ENCODE measurements at places on chromosomes 7 and 10. TPM values are rescaled to one million over a fixed set of nuclear protein-coding genes. Genes with fewer than 3 reads are reported as not detected.
A peak's percentile ranks its signal among the peaks of the same experiment; 100 is the strongest.

GRCh38 chr10:110110338-110110737 is 97.1 kb upstream of the MXI1 start:
- H3K27me3 ChIP-seq, result no peaks in the 10 kb centered on the region
- H3K4me1 ChIP-seq, result no peaks in the 10 kb centered on the region
- peaks cover 22% of the 10 kb centered on the region for H3K36me3 ChIP-seq
- DNase-seq, result no peak
- H3K4me3 ChIP-seq, result no peak overlapping the region

DNA sequence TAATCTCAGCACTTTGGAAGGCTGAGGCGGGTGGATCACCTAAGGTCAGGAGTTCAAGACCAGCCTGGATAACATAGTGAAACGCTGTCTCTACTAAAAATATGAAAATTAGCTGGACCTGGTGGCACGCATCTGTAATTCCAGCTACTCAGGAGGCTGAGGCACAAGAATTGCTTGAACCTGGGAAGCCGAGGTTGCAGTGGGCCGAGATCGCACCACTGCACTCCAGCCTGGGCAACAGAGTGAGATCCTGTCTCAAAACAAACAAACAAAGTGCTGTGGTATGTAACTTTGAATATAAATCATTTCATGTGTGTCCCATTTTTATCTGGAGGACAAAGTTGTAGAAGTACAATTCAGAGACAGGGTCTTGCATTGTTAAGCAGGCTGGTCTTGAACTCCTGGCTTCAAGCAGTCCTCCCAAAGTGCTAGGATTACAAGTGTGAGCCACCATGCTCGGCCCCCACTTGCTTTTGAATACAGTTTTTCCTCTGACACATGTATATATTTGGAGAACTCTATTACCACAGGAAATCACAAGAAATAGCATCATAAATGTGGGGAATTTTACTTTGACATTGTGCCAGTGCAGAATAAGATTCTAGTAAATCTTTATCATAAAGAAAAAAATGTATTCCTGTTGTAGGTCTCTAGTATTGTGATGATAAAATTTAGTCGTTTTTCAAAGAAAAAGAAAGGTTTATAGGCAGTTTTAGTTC is 32.6 kb downstream of the PTPN12 start:
- no peak overlapping the region for H3K4me3 ChIP-seq
- H3K36me3 ChIP-seq, result no peaks in the 10 kb centered on the region
- no peak for DNase-seq
- H3K27me3 ChIP-seq, result no peaks in the 10 kb centered on the region
- no peak overlapping the region for H3K27ac ChIP-seq

- no peaks in the 10 kb centered on the region for H3K4me1 ChIP-seq
- H3K36me3 ChIP-seq, result no peaks in the 10 kb centered on the region
- no peak overlapping the region for H3K27ac ChIP-seq
- H3K27me3 ChIP-seq, result no peaks in the 10 kb centered on the region
- H3K4me3 ChIP-seq, result no peak overlapping the region
- DNase-seq, result no peak
Observed at GRCh38 chr10:23479798-23480473, 41.1 kb downstream of the OTUD1 start.

GRCh38 chr10:68111584-68111983 is 2.3 kb downstream of the MYPN start:
- H3K27ac ChIP-seq, result peak overlapping the region; percentile 85
- peaks cover 33% of the 10 kb centered on the region for H3K36me3 ChIP-seq
- no peaks in the 10 kb centered on the region for H3K27me3 ChIP-seq

GRCh38 chr7:20411372-20411771 is 80.7 kb downstream of the ITGB8 start:
- no peaks in the 10 kb centered on the region for H3K27me3 ChIP-seq
- DNase-seq, result no peak
- H3K27ac ChIP-seq, result no peak overlapping the region
- no peaks in the 10 kb centered on the region for H3K36me3 ChIP-seq

GRCh38 chr10:122665946-122666345 is 33.7 kb downstream of the C10orf120 start:
- no peak for DNase-seq
- H3K4me3 ChIP-seq, result no peak overlapping the region
- H3K4me1 ChIP-seq, result no peaks in the 10 kb centered on the region
- H3K36me3 ChIP-seq, result no peaks in the 10 kb centered on the region

DNA sequence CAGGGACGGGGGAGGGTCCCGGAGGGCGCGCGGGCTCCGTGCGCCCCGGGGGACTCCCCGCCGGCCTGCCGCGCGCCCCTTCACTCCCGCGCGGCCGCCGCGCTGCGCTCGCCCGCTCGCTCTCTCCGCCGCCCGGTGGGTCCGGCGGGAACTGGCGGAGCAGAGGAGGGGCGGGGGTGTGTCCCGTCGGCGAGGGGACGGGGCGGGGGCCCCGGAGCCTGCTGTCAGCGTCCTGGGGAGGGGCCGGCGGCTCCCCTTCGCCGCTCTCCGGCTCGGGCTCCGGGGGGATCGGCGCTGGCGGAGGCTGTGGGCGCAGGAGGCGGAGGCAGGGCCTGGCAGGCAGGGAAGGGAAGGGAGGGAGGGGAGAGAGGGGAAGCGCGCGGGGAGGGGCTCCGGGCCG is at the start of gene SH3PXD2A:
TSS of gene SH3PXD2A (minus strand) at position 153 of the 400 bp plus-strand sequence. CDS start 310 bp downstream, outside the sequence.
- peak within 1 kb of the TSS; percentile 88 for H3K27ac ChIP-seq
- H3K4me1 ChIP-seq, result peaks cover 48% of the 10 kb centered on the region
- H3K4me3 ChIP-seq, result peak within 1 kb of the TSS; percentile 96
- no peaks in the 10 kb centered on the region for H3K36me3 ChIP-seq
- DNase-seq, result peak; percentile 70

DNA sequence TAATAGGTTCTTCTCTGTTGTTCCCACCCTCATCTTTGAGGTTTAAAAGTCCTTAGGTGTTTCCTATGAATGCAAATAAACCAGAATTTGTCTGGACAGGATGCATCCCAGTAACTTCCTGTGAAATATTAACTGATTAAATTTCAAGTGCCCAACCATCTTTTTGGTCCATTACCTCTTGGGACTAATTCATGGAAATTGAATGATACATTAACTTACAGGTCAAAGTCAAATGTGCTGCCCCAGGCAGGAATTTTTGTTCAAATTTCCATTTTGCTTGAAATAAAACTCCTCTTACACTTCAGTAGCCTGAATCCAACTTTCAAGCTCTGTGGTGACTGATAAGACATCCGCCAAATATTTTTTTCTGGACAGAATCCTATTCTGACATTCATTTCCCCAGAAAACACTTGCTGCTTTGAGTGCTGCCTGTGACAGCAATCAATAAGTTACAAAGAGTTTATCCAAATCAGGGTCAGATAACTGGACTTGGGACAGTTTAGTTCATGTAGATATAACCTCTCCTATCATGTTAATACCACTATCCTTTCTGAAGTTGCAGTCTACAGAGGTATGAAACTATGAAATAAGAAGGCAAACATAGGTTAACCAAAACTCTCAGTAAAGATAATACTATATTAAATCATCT is 383.5 kb downstream of the POM121L12 start:
- no peaks in the 10 kb centered on the region for H3K36me3 ChIP-seq
- no peaks in the 10 kb centered on the region for H3K27me3 ChIP-seq
- no peak overlapping the region for H3K27ac ChIP-seq
- no peaks in the 10 kb centered on the region for H3K4me1 ChIP-seq
- no peak for DNase-seq

GRCh38 chr10:116059320-116059719 is 213.7 kb downstream of the GFRA1 start:
- no peak overlapping the region for H3K4me3 ChIP-seq
- no peaks in the 10 kb centered on the region for H3K36me3 ChIP-seq
- no peak for DNase-seq
- H3K27ac ChIP-seq, result no peak overlapping the region
- H3K4me1 ChIP-seq, result no peaks in the 10 kb centered on the region

DNA sequence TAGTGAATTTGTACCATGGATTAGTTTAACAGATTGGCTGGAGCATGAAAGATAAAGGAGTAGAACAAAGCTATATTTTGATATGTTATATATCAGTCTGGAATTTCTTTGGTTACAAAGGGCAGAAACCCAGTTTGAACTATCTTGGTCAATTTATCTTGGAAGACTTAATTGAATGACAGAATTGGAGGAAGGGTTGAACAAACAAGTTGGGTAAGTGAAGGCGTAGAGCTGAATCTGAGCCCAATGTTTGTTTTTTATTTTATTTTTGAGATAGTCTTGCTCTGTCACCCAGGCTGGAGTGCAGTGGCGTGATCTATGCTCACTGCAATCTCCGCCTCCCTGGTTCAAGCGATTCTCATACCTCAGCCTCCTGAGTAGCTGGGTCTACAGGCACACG is 21.8 kb upstream of the JCAD start:
- H3K4me3 ChIP-seq, result no peak overlapping the region
- H3K4me1 ChIP-seq, result no peaks in the 10 kb centered on the region
- no peak for DNase-seq
- H3K27me3 ChIP-seq, result no peaks in the 10 kb centered on the region
- no peak overlapping the region for H3K27ac ChIP-seq
- no peaks in the 10 kb centered on the region for H3K36me3 ChIP-seq

- H3K4me1 ChIP-seq, result peaks cover 12% of the 10 kb centered on the region
- H3K27me3 ChIP-seq, result no peaks in the 10 kb centered on the region
- no peak for DNase-seq
- H3K4me3 ChIP-seq, result no peak overlapping the region
Observed at GRCh38 chr7:16419126-16419525, 2.2 kb downstream of the CRPPA start.

DNA sequence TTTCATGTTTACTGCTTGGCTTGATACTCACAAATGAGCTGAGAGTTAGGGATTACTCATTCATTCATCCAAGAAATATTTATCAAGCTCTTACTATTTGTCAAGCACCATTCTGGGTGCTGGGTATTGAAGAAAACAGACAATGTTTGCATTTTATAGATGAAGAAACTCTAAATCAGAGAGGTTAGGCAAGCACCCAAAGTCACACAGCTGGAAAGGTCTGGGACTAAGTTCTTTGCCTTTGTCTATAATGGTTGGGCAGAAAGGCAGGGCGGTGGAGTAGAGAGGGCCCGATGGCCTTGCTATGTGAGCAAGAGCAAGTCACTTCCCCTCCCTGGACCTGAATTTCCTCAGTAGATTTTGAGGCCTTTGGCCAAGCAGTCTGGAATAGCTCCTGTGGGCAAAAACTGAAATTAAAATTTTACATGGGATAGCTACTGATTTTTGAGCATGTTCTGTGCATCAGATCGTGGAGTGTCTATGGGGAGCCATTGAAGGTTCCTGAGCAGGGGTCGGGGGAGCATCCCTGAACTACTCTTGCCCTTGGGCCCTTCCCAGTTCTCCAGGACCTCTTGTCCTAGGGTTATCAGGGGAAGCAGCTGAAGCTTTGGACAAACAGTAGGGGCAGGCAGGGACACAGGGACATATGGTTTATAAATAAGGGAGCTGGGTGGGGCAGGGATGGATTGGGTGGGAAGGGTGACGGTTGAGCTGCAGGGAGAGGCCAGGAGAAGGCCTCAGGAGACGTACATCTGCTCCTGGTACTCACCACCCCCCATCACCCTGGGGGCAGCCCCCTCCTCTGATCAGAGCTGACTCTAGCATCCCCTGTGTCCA is 23.3 kb downstream of the AQP1 start:
- H3K4me3 ChIP-seq, result no peak overlapping the region
- DNase-seq, result no peak
- H3K4me1 ChIP-seq, result peaks cover 19% of the 10 kb centered on the region
- H3K27me3 ChIP-seq, result no peaks in the 10 kb centered on the region
- H3K27ac ChIP-seq, result no peak overlapping the region
- no peaks in the 10 kb centered on the region for H3K36me3 ChIP-seq

The LRWD1 gene
- total RNA-seq, result 15.6 TPM

The CHAT gene
- total RNA-seq, result not detected

The GIMAP7 gene
- 11.7 TPM for total RNA-seq

The CLRN3 gene
- not detected for total RNA-seq

The TFR2 gene
- not detected for total RNA-seq

All from psoas muscle (tissue), 8 donors.